ENCODE measurements at places on chromosomes 7 and 10.

DNA sequence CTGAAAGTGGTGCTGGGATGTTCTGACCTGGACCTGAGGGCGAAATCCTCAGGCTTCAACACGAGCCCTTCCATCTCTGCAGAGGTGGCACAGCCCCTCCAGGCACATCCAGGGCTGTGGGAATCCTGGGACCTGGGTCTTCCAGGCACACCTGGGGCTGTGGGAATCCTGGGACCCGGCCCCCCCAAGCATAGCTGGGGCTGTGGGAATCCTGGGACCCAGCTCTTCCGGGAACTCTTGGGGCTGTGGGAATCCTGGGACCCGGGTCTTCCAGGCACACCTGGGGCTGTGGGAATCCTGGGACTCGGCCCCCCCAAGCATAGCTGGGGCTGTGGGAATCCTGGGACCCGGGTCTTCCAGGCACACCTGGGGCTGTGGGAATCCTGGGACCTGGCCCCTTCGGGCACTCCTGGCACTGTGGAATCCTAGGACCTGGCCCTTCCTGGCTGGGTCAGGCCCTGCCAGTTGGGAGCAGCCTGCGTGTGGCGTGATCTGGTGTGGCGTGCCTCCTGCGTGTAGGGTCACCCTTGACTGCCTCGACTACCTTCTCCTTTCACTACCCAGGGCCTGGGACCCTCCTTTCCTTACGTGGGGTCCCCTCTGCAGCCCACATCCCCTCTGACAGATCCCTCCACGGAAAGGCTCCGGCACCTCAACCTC is 124.0 kb downstream of the WDR37 start:
- DNase-seq = no peak

GRCh38 chr10:25061711-25062449 is 45.5 kb downstream of the THNSL1 start:
- no peak for DNase-seq

DNA sequence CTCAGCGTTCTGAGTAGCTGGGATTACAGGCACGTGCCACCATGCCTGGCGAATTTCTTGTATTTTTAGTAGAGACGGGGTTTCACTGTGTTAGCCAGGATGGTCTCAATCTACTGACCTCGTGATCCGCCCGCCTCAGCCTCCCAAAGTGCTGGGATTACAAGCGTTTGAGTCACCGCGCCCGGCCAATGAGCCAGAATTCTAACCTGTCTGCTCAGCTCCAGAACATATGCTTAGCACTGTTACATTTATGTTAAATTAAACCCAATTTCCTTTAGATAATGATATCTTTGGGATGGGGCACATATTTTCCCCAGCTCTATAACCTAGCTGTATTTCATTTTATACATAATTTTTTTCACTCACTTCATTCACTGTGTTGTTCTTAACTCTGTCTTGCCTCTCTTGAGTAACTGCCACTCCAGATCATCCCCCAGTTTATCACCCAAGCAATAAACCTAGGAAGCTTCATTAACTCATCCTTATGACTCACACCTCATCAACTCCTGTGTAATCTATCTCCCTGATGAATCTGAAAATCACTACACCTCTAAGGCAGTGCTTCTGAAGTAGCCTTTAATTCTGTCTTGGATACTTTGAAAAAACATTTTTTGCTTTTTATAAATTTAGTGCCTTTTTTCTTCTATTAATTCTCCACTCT is 559.7 kb upstream of the ZWINT start:
- DNase-seq = no peak

- DNase-seq = peak; percentile 52
Measured at GRCh38 chr10:16944402-16944801, 127.2 kb upstream of the RSU1 start.

GRCh38 chr7:136062625-136063325 is 85.6 kb upstream of the MTPN start:
- DNase-seq = no peak
